ENCODE measurements at places on chromosomes 1 and 21. TPM values are rescaled to one million over a fixed set of nuclear protein-coding genes. Genes with fewer than 3 reads are reported as not detected.

The VAV3 gene
- total RNA-seq = 1.6 TPM

The VWA1 gene
- total RNA-seq = 82.0 TPM

The ERICH3 gene
- total RNA-seq = not detected

The RGS18 gene
- total RNA-seq = 2.3 TPM

The VTCN1 gene
- total RNA-seq = 0.74 TPM

DNA sequence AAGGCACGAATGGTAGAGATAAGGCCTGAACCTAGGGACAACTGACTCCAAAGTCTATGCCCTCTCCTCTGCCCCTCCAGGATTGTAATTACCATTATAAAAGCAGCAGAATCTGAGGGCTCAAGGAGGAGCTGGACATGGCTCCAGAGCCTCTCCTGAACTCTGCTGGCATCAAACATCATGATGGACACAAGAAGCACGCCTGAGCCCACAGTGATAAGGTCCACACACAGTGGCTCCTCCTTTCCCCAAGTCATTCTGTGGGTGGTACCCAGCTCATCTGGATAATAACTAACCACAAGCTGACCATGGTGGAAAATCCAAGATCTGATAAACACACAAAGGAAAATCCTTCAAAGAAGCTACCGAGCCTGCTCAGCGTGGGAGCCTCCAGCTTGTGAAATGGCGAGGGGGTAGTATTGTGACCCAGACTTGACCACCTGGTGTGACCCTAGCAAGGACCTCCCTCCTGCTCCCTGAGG is 85.2 kb downstream of the HIVEP3 start:
- H3K36me3 ChIP-seq = no peaks in the 10 kb centered on the region
- no peak overlapping the region for H3K4me3 ChIP-seq
- no peak overlapping the region for H3K27ac ChIP-seq
- no peaks in the 10 kb centered on the region for H3K27me3 ChIP-seq

- no peaks in the 10 kb centered on the region for H3K27me3 ChIP-seq
- DNase-seq = no peak
- H3K4me1 ChIP-seq = no peaks in the 10 kb centered on the region
- no peaks in the 10 kb centered on the region for H3K36me3 ChIP-seq
- H3K27ac ChIP-seq = no peak overlapping the region
These were observed 75.3 kb downstream of the NTMT2 start for GRCh38 chr1:170221031-170221430.

- no peak overlapping the region for H3K4me3 ChIP-seq
- no peaks in the 10 kb centered on the region for H3K27me3 ChIP-seq
- no peaks in the 10 kb centered on the region for H3K4me1 ChIP-seq
- H3K36me3 ChIP-seq = no peaks in the 10 kb centered on the region
- no peak for DNase-seq
These were observed 20.2 kb downstream of the COLGALT2 start for GRCh38 chr1:184017306-184017705.

GRCh38 chr1:183235503-183235902 is 49.4 kb downstream of the LAMC2 start:
- no peaks in the 10 kb centered on the region for H3K27me3 ChIP-seq
- H3K4me1 ChIP-seq = no peaks in the 10 kb centered on the region

GRCh38 chr1:5394111-5394510 is 598.1 kb downstream of the NPHP4 start:
- H3K4me3 ChIP-seq = no peak overlapping the region
- no peaks in the 10 kb centered on the region for H3K36me3 ChIP-seq
- no peak overlapping the region for H3K27ac ChIP-seq
- H3K27me3 ChIP-seq = no peaks in the 10 kb centered on the region

- no peaks in the 10 kb centered on the region for H3K36me3 ChIP-seq
- DNase-seq = peak; percentile 62
- peak overlapping the region; percentile 100 for H3K27ac ChIP-seq
- no peaks in the 10 kb centered on the region for H3K27me3 ChIP-seq
- peaks cover 35% of the 10 kb centered on the region for H3K4me1 ChIP-seq
These were observed 14.3 kb upstream of the SPEN start for GRCh38 chr1:15833069-15833679.

- H3K27me3 ChIP-seq = no peaks in the 10 kb centered on the region
- DNase-seq = no peak
- peak overlapping the region; percentile 64 for H3K4me3 ChIP-seq
These were observed 535 bp upstream of the DISC1 start for GRCh38 chr1:231625975-231626534.

All from right lobe of liver (tissue), 6 donors.